AG04449 (cell line): ENCODE measurements at places on chromosomes 3 and 15.

GRCh38 chr15:40046721-40047414, 7.9 kb upstream of the SRP14 start:
- no peak for DNase-seq

- no peak for DNase-seq
Measured at GRCh38 chr3:118955914-118956556, 78.6 kb downstream of the IGSF11 start.

- no peak for DNase-seq
Measured at GRCh38 chr3:183252118-183252782, 803 bp upstream of the B3GNT5 start.

DNA sequence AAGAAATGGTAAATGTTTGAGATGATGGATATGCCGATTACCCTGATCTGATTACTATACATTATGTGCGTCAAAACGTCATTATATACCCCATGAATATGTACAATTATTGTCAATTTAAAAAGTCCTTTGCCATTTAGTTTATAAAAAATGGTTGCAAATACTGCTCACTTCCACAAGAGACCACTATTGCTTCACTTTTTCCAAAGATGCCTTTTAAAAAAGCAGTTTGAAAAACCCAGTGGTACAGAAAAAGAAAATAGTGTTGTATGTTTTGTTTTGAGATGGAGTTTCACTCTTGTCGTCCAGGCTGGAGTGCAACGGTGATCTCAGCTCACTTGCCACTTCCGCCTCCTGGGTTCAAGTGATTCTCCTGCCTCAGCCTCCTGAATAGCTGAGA, 39.3 kb downstream of the EDEM1 start:
- DNase-seq: peak; percentile 7

DNA sequence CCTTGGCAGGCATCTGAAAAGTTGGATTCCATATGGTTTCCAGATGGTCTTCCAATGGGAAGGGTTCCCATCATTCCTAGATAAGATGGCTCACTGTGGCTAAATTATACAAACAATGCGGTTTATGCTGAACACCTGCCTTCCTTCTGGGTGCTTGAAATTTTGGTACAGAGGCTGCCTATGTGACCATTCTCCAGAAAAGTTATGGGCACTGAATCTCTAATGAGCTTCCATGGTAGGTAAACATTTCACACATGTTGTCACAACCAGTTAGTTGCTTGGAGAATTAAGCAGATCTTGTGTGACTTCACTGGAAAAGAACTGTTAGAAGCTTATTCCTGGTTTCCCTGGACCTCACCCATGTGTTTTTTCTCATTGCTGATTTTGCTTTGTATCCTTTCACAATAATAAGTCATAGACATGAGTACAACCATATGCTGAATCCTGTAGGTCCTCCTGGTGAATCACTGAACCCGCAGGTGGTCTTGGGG, 30.1 kb downstream of the PLOD2 start:
- no peak for DNase-seq

DNA sequence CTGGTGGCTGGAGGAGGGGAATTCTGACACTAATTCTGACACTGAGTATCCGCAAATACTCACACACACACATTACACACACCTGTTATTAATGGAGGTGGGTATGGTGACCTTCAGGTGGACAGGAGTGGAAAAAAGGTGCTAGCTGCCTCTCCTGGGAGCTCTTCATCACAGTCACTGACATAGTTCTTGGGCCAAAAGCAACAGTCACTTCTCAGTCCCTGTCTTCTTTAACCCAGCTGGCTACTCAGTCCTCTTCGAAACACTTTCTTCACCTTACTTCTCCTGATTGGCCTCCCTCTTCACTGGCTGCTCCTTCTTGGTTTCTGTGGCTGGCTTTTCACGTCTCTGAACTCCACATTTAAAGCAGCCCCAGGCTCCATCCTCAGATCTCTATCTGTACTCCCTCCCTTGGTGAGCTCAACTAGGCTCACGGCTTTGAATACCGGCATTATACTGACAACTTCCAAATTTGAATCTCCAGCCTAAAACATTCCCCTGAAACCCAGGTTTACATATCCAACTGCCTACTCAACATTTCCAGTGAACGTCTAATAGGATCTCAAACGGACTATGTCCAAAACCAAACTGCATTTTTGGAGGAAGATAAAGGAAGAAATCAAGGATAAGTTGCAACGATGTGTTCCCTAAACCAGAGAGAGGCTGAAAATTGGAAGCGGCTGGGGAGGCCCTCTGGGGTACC, 53.2 kb upstream of the HEG1 start:
- DNase-seq: no peak

- no peak for DNase-seq
Measured at GRCh38 chr15:48190932-48191573, 412 bp upstream of the CTXN2 start.

- no peak for DNase-seq
Measured at GRCh38 chr3:158766364-158766763, 34.1 kb upstream of the RARRES1 start.

DNA sequence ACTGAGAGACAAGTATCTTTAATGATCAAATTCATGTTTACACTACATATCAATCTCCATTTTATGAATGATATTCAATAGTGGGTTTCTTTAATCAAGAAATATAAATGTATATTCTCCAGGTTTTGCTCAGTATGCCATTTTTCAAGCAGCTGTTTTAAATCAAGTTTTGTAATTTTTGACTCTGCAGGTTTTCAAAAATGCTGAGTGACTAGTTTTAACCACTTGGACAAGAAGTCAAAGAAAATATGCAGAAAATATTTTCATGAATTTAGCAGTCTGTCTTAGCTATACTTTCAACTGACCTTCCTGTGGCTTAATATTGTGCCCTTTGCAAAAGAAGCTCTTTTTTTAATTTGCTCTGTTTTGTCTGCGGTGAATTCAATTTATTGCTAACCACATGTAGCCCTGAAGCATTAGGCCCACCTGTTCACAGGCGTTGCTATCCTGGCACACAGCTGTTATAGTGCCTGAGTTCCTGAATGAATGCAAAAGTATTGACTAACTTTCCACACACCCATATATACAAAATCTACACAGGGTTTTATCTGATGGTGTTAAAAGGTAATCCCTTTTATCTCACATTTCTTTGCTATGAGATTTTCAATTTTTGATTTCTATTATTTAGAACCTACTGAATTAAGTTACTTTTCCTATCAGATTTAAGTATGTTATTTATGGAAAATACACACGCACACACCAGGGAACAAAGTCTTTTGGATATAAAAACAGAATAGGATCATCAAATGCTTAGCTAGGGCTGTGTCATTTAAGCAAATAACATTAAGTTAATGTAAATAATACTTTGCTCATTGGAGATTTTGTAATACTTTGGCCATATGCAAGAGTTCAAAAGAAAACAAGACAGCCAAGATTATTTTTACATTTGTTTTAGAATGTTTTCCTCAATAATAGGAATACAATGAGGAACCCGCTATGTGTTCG, 1166.1 kb upstream of the GBE1 start:
- DNase-seq: no peak

DNA sequence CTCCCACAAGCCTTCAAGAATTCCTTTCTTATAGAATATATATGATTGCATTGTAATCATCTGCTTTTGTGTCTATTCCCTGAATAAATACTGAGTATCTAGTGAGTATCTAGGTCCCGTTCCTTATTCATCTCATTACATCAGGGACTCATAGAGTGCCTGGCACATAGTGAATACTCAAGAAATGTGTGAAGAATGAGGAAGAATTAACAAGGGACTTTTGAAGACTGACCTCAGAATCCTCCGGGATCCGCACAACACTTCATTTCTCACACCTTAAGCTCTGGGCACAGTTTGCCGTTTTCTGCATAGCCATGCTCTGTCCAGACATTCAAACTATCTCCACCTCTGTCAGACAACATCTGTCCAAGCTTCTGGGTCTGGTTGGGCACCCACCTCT, 108.8 kb downstream of the STAC start:
- no peak for DNase-seq

- no peak for DNase-seq
Measured at GRCh38 chr15:50318697-50319096, 36.3 kb downstream of the GABPB1 start.

- no peak for DNase-seq
Measured at GRCh38 chr15:44794072-44794471, 57.7 kb downstream of the TRIM69 start.

DNA sequence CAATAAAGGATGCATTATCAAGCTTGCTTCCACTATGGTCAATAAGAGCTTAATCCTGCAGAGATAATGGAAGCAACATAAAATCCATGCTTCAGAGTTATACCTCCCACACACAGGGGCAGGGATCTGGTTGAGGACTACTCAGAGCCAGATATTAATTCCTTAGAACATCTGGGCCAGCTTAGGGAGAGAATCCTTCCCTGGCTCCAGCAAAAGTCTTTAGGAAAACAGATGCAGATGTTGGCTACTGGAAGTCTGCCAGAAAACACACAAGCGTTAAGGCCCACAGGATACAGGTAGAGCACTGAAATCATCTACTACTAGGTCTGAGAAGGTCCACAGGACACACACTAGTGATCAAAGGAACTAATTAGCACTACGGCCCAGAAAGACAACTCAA, 25.2 kb downstream of the TMEM202 start:
- DNase-seq: no peak

GRCh38 chr3:149751551-149751950, 738 bp downstream of the COMMD2 start:
- DNase-seq: no peak

DNA sequence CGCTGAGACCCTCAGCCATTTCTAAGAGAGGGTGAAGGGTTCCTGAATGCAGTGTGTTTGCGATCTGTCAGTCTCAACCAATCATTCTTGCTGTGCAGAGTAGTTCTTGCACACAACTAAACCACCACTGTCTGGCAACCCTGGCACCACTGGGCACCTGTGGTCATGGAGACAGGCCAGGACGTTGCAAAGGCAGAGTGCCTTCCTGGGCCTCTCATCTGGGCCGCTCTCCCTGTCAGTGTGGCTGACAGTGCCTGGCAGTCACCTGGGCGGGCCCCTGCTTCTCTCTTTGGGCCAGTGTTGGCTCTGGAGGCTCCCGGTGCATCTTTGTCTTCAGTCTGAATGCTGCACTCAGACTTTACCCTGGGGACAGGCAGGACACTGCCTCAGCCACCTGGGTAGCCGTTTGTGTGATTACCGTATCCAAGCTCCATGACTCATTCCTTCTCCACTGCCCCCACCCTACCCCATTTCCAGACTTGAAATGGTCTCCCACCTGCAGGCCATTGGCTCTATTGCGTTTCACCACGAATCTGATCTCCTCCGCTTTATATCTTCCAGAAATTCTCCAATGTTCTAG, 104.6 kb upstream of the KLF13 start:
- no peak for DNase-seq

DNA sequence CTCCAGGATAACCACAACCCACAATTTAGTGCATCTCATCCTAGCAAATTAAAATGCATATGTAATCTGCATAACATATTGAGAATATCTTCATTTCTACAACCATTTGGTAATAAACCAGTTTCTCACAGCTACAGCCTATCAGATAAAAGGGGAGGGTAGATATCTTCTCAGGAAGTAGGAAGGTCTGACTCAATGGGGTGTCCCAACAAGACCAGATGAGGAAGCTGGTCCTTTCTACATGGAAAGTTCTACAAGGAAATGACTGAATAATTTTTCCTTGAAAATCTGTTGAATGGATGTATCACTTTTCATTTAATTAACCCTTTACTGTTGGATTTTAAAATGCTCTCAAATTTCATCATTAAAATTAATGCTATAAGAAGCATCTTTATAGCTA, 17.4 kb upstream of the TMPRSS7 start:
- no peak for DNase-seq

- no peak for DNase-seq
Measured at GRCh38 chr3:128992926-128993460, 883 bp downstream of the CFAP92 start.

GRCh38 chr15:26197719-26198118, 334.6 kb upstream of the ATP10A start:
- no peak for DNase-seq

DNA sequence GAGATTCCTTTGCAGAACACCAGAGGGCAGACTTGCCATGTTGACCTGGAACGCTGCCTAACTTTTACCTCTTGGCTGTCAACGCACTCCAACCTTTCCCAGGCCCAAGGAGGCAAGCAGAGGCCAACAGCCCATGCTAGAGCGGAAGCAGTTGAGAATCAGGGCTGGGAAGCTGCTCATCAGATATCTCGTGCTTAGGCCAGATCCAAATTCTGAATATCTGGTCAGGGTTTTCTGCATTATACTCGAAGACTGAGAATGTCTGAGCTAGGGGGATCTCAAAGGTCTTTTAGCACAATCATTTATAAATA, 2.5 kb downstream of the XIRP1 start:
- DNase-seq: no peak

DNA sequence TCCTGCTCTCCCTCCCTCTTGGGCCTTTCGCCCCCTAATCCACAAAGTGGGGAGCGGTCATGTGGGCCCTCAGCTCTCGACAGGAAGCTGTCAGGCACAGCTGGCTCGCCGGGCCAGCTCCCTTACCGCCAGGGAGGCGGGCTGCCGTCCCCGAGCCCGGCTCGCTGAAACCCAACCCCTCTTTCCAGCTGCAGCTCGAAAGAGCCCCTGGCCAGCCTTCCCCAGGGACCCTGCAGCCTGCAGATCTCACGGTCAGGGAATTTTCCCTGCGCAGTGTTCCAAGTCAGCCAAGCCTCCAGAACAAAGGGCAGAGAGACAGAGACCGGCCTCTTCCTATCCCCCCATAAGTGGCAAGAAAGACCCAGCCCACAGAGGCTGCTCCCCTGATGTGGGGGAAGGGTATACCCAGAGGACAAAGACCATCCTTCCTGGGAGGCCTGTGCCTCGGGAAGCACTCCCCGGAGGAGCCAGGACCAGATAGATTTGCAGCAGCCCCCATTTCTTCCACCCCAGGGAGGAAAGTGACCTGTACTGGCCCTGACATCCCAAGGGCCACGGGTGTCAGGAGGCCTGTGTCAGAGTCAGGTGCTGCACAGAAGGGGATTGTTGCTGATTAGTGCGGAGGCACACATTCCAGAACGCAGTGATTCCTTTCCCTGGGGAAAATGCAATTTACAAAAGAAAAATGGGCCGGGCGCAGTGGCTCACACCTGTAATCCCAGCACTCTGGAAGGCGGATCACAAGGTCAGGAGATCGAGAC, 32.6 kb downstream of the MAGEF1 start:
- no peak for DNase-seq

DNA sequence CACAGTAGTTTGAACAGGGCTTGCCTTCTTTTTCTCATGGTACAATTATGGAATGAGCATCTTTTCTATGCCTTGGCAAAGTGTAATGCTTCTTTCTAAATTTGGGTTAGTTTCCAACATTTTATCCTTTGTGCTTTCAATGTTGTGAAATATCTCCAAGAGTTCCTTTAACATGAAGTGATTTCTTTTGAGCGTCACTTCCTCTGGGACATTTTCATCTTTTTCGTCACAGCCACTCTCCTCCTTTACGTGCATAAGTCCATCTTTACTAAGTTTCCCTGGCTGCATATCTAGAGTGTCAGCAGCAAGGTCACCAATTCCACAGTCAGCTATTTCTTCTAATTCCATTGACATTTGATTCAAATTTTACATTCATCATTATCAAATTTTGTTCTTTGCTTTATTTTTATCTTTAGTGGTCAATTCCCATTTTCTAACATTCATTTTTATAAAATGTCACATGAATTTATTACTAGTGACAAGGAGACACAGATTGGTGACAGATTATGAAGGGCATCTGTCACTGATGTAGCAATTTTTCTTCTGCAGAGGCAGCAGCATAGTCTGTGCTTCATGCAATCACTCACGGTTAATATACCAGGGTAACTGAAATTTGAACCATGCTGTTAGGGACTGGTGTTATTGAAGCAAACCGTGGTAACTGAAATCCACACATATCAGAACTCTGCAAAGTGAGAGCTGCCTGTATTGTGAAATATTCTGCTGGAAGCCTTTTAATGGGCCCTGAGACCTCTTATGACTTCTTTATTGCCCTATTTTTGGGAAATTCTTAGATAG, 126.5 kb upstream of the THBS1 start:
- DNase-seq: no peak

- peak; percentile 65 for DNase-seq
Measured at GRCh38 chr3:78101384-78101783, 1061.5 kb downstream of the ROBO2 start.
